Natural killer cell treated with Interleukin-12 subunit alpha and Interleukin-12 subunit beta and Interleukin-15 and Interleukin-18, amount 100 ng/mL, for 72 hours (primary cell): ENCODE measurements at places on chromosomes 1 and 21. TPM values are rescaled to one million over a fixed set of nuclear protein-coding genes. Genes with fewer than 3 reads are reported as not detected.

Gene CRNN
- total RNA-seq: not detected

Gene KIF21B
- total RNA-seq: 93.3 TPM

Gene NUCKS1
- 95.1 TPM for total RNA-seq

Gene GUCA2A
- total RNA-seq: not detected

Gene TTC34
- total RNA-seq: 0.40 TPM

Gene MMP23B
- 4.9 TPM for total RNA-seq

Gene MAPKAPK2
- total RNA-seq: 115 TPM

Gene LHX8
- total RNA-seq: not detected

Gene MX2
- 14.1 TPM for total RNA-seq

Gene RCSD1
- 30.9 TPM for total RNA-seq

Gene PLA2G2F
- total RNA-seq: not detected

Gene ANGPTL3
- not detected for total RNA-seq

Gene DEPDC1
- total RNA-seq: 10.7 TPM

Gene IL19
- not detected for total RNA-seq

Gene TMEM52
- 0.43 TPM for total RNA-seq

Gene SYCP1
- not detected for total RNA-seq

Gene FAM177B
- total RNA-seq: 0.98 TPM

GRCh38 chr1:104733866-104734265 is 984.2 kb downstream of the AMY1C start:
- no peak for DNase-seq

- DNase-seq: peak; percentile 72
These were observed 77.9 kb downstream of the ADARB1 start for GRCh38 chr21:45152265-45152746.

GRCh38 chr1:217089361-217090014 is 366.3 kb upstream of the ESRRG start:
- DNase-seq: no peak

- DNase-seq: no peak
These were observed 208.8 kb upstream of the ADGRL4 start for GRCh38 chr1:79215311-79215710.

- DNase-seq: no peak
These were observed 150.8 kb downstream of the RRAGC start for GRCh38 chr1:38708701-38709258.

DNA sequence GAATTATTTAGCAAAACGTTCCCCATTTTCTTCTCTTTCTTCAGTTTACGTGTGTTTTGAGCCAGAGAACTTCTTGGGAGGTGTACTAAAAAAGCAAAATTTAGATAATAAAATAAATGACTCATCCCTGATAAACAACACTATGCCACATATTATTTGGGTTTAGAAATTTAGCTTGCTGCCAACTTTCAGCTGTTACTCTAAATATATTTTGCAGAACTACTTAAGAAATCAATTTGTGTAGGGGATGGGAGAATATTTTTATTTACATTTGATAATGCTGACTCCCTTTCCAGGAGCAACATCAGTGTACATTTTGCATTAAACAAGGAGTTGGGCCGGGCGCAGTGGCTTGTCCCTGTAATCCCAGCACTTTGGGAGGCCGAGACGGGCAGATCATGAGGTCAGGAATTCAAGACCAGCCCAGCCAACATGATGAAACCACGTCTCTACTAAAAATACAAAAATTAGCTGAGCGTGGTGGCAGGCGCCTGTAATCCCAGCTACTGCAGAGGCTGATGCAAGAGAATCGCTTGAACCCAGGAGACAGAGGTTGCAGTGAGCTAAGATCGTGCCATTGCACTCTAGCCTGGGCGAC is 151.4 kb upstream of the ZRANB2 start:
- no peak for DNase-seq

GRCh38 chr1:54859700-54860391 is 27.1 kb downstream of the DHCR24 start:
- no peak for DNase-seq

DNA sequence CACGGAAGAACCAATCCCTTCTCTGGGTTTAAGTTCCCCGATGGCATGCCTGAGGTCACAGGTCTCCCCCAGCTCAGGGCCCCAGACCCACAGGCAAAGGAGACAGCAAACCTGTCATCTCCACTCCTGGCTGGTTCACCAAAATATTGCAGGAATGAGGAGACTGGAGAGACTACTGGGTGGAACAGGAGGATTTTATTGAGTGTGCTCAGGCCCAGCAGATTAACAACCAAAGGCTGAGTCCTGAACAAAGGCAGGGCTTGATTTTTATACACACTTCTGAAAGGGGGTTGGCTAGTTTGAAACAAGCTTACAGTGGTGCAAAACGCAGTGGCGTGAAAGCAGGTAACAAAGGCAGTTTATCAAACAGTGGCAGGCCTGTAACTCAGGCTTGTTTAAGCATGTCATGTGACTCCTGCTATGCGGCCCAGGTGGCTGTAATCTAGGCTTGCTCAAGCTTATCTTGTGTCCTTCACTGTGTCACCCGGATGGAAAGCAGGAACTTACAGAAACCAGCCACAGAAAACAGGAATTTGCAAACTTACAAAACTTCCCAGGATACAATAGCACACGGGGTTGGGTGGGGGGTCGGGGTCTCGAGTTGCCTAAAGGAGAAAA is 27.4 kb upstream of the KCNJ15 start:
- no peak for DNase-seq

GRCh38 chr1:67708606-67709005 is 23.6 kb downstream of the GADD45A start:
- DNase-seq: no peak

- no peak for DNase-seq
These were observed 85.6 kb downstream of the WDR4 start for GRCh38 chr21:42793774-42794173.

- no peak for DNase-seq
These were observed 115.5 kb downstream of the PPIAL4G start for GRCh38 chr1:148367596-148367995.

DNA sequence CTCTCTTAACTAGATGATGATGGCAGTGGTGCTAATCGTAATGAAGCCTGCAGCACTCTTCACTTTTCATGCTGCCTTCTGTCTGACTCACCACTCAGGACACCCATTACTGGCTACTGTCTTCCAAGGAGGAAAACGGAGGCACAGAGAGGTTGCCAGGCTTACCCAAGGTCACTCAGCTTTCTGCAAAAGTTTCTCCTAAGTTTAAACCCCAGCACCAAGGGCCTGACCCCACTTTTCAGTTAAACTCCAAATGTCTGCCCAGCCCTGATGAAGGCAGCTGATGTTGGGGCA is 78.1 kb upstream of the RUNX3 start:
- DNase-seq: no peak

DNA sequence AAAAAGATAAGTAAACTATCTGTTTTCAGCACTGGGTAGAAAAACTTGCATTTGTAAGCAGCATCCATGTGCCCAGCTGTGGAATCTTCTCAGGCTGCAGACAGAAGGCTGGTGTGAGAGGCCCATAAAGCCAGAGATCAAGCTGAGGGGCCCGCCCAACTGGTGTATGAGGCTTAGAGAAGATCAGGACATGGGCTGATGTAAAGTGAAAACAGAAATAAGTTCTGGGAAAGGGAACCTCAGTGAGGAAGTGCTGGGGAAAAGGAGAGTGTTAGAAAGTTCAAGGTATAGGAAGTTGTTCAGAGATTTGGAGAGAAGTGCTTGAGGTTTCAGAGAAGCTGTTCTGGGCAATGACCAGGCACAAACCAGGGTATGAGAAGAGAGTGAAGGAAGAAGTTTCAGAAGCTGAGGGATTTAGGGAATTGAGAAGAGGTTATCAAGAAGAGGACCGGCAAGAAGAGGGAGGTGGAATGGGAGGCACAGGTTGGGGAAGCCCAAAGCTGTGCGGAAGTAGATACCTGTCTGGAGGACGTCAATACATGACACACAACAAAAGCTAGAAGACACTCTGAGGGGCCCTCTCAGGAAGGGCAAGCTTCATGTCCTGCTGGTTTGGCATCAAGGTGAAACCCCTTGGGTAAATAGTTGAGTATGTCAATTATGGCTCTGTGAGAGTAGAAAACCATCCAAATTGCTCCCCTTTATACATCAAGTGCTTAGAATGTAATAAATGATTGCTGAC is 2.7 kb upstream of the CD5L start:
- DNase-seq: no peak

- no peak for DNase-seq
These were observed 169.8 kb downstream of the DAB1 start for GRCh38 chr1:57254022-57254421.

GRCh38 chr1:8854240-8854639 is 24.2 kb downstream of the ENO1 start:
- DNase-seq: no peak

GRCh38 chr1:197761654-197762053 is 13.6 kb downstream of the DENND1B start:
- DNase-seq: no peak

- DNase-seq: no peak
These were observed 48.1 kb downstream of the LHX4 start for GRCh38 chr1:180278194-180278515.

- no peak for DNase-seq
These were observed 20.8 kb downstream of the LRP8 start for GRCh38 chr1:53307037-53307436.

DNA sequence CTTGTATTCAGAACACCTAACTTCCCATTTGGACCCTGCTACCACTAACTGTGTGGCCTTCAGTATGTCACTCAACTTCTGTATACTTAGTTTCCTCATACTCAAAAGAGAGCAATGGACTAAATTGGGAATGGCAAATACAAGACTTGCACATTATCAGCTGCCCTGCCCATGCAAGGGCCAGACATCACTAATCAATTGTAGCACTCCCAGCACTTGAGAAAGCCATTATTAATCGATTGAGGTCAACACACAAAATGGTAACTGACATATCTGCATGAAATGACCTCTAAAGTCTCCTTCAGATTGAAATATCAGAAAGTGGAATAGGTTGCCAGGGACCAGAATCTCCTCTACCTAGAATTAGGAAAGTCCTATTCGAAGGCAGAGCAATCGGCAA is 59.2 kb downstream of the MT1HL1 start:
- DNase-seq: no peak

DNA sequence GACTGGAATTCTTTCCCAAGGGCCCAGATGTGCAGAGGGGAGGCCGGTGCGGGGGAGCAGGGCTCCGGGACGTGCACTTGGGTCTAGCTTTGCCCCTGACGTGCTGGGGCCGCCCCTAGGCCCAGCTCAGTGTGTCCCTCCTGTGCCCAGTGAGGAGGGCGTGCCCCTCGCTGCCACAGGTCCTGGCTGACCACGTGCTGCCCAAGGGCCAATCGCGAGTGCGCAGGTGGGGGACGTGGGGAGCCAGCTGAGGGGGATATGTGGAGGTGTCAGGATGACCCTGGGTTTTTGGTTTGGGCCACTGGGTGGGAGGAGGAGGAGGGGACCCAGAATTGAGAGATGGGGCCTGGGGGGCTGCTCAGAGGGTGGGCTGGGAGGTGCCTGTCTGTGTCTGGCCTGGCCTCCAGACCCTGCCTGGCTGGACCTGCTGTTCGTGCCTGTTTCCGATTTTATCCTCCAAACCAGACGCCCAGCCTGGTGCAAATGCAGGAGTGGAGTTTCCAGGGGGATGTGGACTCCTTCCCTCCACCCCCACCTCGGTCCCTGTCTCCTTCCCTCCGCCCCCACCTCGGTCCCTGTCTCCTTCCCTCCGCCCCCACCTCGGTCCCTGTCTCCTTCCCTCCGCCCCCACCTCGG is 6.1 kb upstream of the RNF223 start:
- peak; percentile 57 for DNase-seq

DNA sequence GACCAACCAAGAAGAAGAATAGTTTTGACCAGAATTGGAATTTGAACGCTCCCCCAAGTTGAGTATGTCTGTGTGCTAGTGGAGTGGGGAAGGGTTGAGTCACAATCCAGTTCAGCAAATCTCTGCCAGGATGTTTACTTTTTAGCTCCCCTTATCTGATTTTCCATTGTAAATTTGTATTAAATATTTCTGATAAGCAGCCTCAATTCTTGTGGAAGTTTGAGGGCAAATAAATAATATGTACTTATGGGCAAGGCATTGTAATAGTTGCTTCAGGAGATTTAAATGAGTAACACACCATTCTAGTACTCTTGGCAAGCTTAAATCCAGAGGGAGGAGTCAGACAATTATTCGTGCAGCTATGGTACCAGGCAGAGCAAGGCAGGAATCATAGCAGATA is 14.4 kb downstream of the CXADR start:
- DNase-seq: no peak

DNA sequence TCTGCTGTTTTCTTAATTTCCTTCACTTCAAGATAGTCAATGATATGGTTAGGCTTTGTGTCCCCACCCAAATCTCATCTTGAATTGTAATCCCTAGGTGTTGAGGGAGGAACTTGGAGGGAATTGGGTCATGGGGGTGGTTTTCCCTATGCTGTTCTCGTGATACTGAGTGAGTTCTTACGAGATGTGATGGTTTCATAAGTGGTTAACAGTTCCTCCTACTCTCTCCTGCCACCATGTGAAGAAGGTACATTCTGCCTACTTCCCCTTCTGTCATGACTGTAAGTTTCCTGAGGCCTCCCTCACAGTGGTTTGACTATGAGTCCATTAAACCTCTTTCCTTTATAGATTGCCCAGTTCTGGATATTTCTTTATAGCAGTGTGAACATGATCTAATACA is 74.0 kb upstream of the SAMSN1 start:
- peak; percentile 78 for DNase-seq

DNA sequence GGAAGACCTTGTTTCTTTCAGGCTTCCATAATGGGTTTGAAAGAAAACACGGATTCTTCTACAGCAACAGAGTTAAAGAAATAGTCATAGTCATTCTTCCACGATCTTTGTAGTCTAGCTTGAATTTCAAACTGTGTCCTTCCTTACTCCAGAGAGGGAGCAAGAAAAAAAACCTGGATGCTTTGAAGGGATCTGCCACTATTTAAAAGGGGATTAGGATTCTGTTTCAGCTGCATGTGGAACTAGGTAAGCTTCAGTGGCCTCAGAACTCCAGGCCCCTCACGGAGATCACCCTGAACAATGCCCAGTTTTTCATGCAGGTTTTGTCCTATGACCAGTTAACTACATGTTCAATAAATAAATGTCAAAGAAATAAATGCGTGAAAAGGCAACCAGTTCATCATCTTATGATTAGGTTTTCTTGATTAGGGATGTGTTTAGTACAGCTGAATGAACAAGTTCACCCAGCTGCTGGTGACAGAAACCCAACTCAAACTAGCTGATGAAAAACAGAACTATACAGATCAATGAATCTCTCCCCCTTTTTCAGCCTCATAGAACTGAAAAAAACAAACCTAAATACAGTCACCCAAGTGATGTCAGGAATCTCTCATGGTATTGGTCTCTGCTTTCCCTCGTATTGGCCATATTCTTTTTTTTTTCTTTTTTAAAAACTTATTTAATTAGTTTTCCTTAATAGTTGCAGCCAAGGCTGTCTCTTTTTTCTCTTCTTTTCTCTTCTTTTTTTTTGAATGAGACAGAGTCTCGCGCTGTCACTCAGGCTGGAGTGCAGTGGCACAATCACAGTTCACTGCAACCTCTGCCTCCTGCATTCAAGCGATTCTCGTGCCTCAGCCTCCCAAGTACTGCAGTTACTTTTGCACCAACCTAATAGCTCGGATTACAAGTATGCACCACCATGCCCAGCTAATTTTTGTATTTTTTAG is 14.6 kb upstream of the MPZL1 start:
- no peak for DNase-seq

DNA sequence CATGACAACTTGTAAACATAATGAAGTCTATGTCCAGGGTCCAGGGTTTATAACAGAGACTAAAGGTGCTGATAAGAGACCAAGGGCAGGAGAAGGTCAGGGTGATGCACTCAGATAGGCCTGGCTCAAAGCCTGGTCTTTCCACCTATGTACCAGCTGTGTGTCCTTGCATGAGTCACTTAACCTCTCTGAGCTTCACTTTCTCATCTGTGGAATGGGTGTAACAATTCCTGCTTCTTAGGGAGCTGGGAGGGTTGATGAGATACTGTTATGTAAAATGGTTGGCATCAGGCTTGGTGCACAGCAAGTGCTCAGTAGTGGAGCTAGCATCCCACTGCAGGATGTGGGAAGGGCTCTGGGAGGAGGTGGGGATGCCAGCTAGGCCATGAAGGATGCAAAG is 143.7 kb upstream of the CSF3R start:
- no peak for DNase-seq
